ENCODE measurements at places on chromosomes 12 and 14.
A peak's percentile ranks its signal among the peaks of the same experiment; 100 is the strongest.

DNA sequence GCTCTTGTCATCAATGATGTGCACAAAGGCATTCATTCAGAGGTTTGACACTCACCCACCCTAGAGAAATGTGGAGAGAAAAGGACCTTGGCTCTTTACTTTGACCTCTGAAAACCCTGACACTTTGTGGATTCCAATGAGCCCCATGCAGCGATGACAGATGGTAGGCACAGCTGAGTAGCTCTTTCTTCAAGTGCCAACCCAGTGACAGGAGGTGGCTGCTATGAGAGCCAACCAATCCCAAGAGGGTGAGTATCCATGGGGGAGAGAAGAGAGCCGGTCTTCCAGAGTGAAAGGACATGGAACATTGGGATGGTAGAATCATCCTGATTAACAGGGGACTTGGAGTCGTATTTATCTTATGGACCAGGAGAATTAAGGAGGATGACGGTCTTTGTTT, 17.8 kb downstream of the SLC8A3 start:
- H3K4me3 ChIP-seq: no peak overlapping the region
- no peak overlapping the region for H3K27ac ChIP-seq
- peaks cover 2% of the 10 kb centered on the region for H3K4me1 ChIP-seq
- no peaks in the 10 kb centered on the region for H3K27me3 ChIP-seq
- no peaks in the 10 kb centered on the region for H3K36me3 ChIP-seq

DNA sequence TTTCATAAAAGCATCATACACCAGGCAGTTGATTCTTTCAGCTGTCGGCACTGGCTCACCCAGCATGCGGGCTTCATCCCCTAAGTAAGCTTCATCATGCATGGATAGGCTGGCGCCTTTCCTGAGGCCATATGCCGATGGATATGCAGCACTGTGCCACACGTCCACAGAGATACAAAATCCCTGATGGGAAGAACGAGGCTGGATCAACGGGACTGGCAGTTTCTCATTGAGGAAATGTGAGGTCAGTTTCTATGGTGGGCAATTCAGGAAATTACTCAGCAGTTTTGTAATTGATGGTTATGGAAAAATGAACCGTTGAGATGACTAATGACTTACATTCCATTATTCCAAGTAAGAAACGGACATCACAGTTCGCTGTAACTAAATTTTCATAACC, 453.8 kb downstream of the TMEM121 start:
- no peak overlapping the region for H3K27ac ChIP-seq
- no peak for DNase-seq
- H3K4me1 ChIP-seq: no peaks in the 10 kb centered on the region
- no peaks in the 10 kb centered on the region for H3K27me3 ChIP-seq
- H3K36me3 ChIP-seq: no peaks in the 10 kb centered on the region

DNA sequence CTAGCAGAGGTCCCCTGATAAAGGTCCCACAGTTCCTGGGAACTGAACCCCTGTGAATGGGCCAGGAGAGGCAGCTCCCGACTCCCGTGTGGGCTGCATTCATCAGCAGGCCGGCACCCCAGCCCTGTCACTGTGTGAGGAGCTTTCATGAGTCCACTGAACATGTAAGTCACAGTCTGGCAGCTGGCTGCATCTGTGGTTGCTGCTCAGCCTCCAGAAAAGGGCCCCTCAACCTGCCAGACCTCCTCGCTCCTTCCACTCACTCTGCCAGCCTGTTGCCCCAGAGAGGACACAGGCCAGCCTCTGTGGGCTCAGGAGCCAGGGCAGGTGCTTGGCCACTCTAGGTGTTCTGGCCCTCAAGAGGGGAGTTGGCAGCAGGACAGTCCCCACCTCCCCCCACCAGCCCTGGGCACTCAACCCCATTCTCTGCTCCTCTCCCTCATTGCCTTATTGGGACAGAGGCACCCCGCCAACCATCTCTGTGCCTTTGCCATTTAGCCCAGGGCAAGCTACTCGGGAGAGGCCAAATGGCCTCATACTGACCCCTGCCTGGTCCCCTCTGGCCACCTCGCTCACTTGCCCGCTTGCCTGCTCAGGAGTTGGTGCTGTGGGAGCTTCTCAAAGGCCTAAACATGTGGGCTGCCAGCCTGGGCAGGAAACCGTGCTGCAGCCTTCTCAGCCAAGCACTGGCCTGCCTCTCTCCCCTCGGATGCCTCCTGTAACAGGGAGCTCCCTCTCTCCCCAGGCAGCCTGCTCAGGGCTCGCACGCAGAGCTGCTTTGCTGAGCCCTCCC, 1.9 kb downstream of the RTL1 start:
- peak overlapping the region; percentile 92 for H3K27ac ChIP-seq
- H3K27me3 ChIP-seq: peaks cover 8% of the 10 kb centered on the region
- H3K36me3 ChIP-seq: peaks cover 72% of the 10 kb centered on the region
- H3K4me1 ChIP-seq: peaks cover 80% of the 10 kb centered on the region
- no peak overlapping the region for H3K4me3 ChIP-seq

GRCh38 chr12:14418451-14418890, 53.0 kb downstream of the ATF7IP start:
- H3K27ac ChIP-seq: no peak overlapping the region
- peak; percentile 12 for DNase-seq
- no peak overlapping the region for H3K4me3 ChIP-seq
- H3K27me3 ChIP-seq: no peaks in the 10 kb centered on the region
- no peaks in the 10 kb centered on the region for H3K4me1 ChIP-seq
- H3K36me3 ChIP-seq: peaks cover 3% of the 10 kb centered on the region

- H3K36me3 ChIP-seq: no peaks in the 10 kb centered on the region
- H3K27me3 ChIP-seq: peaks cover 77% of the 10 kb centered on the region
- no peak overlapping the region for H3K27ac ChIP-seq
- DNase-seq: no peak
- peaks cover 5% of the 10 kb centered on the region for H3K4me1 ChIP-seq
Observed at GRCh38 chr14:104116756-104117340, 21.5 kb upstream of the KIF26A start.

Data from muscle of leg (tissue), 16 donors.